ENCODE measurements at places on chromosomes 5 and 9.

- no peak for DNase-seq
Measured at GRCh38 chr5:158591301-158591863, 508.3 kb downstream of the EBF1 start.

DNA sequence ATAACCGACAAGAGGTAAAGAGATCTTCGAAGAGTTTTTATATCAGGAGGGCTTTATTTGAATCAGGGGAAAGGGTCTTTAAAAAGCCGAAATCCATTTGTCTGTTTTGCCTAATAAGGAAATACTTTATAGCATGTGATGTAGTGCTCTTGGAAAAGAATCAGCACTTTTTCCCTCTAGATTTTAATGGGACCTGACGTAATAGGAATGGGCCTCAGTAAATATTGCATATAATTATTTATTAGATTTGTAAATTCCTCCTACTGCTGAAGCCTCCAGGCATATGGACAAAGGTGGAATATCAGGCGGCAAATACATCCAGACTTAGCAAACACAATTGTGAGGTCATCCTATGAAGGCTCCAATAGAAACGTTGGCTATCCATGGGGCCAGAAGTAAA, 50.9 kb downstream of the ACTBL2 start:
- no peak for DNase-seq

GRCh38 chr5:108361771-108362170, 20.1 kb downstream of the FBXL17 start:
- DNase-seq: no peak

- DNase-seq: no peak
Measured at GRCh38 chr5:93585041-93585766, 2.2 kb downstream of the NR2F1 start.

DNA sequence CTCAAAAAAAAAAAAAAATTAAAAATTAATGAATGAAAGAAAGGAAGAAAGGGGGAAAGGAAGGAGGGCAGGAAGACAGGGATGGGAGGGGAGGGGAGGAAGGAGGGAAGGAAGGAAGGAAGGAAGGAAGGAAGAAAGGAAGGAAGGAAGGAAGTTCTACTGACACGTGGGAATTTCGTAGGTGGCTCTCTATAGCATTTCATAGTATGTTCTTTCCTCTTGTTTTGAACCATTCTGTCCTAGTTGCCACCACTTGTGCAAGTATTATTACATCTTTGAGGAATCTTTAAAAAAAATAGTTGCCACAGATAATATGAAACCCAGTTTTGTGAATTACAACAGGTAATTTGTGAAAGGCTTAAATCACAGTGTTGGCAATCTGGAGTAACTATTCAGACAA, 253.8 kb downstream of the BNC2 start:
- no peak for DNase-seq

DNA sequence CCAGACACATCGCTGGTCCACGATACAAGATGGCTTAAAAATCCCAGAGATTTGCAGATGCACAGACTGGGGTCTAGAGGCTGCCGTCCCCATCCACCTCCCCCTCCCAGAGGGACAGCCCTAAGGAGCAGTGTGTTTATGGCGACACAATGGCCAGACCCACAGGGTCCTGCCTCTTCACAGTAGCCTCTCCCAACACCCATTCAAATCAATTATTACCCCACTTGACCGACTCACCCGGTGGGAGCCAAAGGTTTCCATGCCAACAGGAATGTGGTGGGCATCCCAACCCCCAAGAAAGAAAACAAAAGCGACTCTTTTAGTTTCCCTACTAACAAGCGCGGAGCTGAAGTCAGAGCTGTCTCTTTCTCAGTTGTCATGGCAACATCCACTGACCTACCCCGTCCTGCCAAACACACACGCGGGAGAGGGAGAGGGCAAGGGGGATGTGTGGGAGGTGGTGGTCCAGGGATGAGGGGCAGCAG, 209.0 kb downstream of the TTLL11 start:
- no peak for DNase-seq

DNA sequence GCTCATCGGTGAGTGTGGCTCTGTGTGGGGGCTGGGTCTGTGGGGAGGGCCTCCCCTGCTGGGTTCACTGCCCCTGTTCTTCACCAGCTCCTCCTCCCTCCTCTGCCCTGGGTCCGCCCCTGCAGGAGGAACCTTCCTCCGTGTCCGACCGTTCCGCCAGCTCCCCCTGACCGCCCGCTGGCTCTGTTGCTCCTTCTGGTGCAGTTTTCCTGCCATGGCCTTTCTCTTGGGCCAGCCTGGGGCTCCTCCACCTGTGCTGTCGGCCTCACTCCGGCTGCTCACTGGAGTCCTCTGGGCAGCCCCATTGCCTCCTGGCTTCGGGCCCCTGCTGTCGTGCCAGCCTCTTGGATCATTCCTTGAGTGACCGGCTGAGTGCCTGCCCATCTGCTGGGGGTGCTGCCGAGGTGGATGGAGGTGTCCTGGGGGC, 12.3 kb downstream of the RNU6ATAC start:
- DNase-seq: no peak

DNA sequence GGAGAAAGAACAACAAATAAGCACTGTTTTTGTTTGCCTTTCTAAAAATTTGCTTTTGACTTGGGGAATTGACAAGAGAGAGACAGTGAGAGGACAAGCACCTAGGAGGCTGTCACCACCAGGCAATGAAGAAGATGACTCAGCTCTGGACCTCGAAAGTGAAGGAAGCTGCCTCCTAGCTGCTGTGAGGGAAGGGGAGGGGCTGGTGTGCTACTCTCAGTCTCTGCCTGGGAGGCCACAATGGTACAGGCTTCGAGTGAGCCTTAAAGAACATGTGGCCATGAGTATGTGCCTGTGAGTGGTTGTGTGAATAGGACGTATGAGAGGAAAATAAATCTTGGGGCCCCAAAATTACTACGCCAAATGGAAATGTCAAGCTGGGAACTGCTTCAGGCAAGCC, 7.1 kb upstream of the PLK2 start:
- DNase-seq: no peak

GRCh38 chr5:99019254-99019653, 90.4 kb upstream of the CHD1 start:
- DNase-seq: no peak

GRCh38 chr5:174378121-174378874, 332.8 kb downstream of the NSG2 start:
- DNase-seq: no peak

DNA sequence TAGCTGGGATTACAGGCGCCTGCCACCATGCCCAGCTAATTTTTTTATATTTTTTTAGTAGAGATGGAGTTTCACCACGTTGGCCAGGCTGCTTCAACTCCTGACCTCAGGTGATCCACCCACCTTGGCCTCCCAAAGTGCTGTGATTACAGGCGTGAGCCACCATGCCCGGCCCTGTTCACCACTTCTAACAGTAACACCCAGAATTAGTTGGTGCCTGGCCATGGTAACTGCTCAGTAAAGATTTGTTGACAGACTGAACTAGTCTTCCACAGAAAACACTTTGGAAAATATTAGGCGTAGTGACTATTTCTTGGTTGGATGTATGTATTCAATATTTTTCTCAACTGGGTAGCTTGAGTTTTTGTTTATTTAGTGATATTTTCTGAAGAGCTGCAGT, 24.0 kb downstream of the TUT7 start:
- DNase-seq: no peak

DNA sequence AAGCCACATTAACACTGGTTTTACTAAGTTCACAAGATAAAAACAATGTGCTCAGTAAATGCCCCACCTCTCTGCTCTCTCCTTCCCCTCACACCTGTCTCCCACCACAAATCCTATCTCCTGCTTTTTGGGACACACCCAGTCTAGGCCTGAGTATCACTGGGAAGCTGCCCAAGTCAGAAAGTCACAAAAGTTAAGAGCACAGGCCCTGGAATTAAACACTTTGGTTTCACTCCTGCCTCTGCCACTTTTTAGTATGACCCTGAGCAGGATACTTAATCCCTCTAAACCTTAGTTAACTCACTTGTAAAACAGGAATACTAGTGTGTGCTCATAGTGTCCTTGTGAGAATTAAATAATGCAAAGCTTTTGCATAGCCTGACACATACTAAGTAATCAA, 11.3 kb downstream of the C5 start:
- no peak for DNase-seq

DNA sequence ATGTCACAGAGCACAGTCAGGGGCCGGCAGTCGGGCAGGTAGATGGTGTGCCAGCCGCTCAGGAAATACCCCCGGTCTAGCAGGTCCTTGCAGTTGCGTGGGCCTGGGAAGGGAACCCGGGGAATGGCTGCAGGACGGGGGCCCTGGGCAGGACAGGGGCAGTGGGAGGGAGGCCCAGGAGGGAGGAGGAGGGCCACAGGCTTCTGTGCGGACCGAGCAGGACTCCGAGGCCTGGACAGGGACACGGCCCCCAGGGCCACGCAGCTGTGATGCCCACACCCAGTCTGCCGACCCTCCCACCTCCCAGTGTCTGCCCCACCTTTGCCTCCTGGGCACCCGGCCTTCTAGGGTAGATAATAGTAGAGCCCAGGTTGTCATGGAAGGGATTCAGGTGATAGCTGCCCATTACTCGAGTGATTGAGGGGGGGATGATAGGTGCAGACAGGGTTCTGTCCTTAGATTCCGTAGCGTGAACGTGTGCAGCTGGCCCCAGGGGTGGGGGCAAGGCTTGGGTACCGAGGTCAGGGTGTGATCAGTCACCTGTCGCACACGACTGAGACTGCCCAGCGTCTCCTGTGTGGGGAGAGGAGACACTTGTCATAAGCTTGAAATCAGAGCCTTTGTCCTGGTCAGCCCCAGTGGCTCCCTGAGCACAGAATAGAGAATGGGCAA, 4.5 kb downstream of the FCN1 start:
- no peak for DNase-seq

DNA sequence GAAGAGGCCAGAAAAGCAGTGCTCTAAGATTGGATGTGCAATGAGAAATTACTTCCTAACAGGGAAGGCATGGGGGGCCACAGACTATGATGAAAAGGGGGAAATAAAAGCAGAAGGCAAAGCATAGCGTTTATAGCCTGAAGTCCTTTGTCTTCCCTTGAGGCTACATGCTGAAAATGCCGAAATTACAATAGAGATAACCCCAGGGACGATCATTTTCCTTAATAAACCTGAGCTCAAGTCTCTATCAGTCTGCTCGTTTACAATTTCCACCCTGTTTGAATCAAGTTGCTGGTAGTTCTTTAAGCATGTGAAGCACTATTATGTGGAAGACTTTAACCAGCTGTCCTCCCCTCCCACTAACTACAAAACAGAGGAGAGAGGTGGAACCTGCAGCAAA, 60.4 kb downstream of the FREM1 start:
- DNase-seq: no peak

DNA sequence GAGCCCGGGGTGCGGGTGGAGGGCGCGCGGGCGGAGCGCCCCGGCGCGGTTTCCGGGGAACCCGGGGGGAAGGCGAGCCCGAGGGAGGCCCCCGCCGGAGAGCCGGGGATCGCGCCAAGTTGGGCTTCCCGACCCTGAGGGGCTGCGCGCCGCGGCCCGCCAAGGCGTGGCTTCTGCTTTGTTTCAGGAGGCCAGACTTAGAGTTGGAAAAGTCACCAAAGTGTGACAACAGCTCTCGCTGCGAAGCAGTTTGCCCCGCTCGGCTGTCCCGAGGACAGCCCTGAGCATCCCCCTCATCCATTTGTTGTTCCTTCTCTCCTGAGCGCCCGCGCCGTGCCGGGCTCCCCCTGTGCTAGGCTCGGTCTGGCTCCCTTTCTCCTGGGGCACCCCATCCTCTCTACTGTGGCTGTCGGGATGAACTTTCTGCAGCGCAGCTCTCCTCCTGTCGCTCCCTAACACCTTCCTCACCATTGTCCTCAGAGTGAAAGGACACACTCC, 410 bp downstream of the GLIPR2 start:
- no peak for DNase-seq

GRCh38 chr9:78397045-78397444, 100.1 kb downstream of the PSAT1 start:
- no peak for DNase-seq

DNA sequence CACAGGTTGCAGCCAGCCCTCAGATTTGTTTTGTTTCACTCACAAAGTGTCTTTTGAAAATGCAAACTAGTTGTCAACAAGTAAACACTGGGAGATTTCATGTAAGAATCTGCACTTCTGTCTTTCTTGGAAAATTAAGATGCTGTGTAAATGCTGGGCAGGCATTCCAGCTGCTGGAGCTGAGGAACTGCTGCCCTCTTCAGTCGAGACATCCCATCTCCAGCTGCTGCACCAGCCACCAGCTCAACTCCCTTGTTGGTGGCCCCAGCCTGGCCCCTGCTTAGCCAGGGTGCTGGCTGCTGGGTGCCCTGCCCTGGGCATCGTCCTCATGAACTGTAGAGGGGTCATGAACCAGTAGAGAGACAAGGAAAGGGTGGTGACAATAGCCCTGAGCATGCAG, 33.1 kb upstream of the AFAP1L1 start:
- no peak for DNase-seq

- no peak for DNase-seq
Measured at GRCh38 chr9:14633148-14633547, 60.1 kb downstream of the ZDHHC21 start.

GRCh38 chr5:180173875-180174586, 35.0 kb downstream of the RASGEF1C start:
- DNase-seq: no peak

- no peak for DNase-seq
Measured at GRCh38 chr9:123745451-123745850, 184.5 kb downstream of the DENND1A start.

- DNase-seq: no peak
Measured at GRCh38 chr5:138975098-138975847, 100.1 kb upstream of the LRRTM2 start.

- DNase-seq: no peak
Measured at GRCh38 chr5:151890299-151890698, 34.4 kb downstream of the GLRA1 start.

GRCh38 chr9:93297659-93298497, 113.9 kb downstream of the WNK2 start:
- DNase-seq: no peak

- DNase-seq: no peak
Measured at GRCh38 chr9:20463823-20464222, 158.5 kb downstream of the MLLT3 start.

GRCh38 chr5:95045181-95045965, 239.5 kb downstream of the MCTP1 start:
- DNase-seq: no peak

DNA sequence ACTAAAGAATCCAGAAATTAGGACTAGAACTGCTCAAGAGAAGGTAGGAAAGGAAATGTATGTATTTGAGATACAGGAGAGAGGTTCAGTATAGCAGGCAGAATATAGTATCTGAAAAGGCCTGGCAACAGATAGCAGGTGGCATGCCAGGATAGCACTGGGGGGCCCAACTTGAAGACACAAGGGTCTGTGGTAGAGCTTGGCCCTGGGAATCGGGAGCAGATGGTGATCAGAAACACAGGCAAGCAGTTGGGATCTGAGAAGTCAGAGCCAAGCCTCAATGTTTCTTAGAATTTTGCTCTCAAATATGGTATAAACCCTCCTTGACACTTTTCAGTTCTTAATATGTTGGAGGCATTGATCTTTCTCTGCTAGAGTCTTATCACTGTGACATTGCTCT, 499.8 kb upstream of the CD180 start:
- no peak for DNase-seq

DNA sequence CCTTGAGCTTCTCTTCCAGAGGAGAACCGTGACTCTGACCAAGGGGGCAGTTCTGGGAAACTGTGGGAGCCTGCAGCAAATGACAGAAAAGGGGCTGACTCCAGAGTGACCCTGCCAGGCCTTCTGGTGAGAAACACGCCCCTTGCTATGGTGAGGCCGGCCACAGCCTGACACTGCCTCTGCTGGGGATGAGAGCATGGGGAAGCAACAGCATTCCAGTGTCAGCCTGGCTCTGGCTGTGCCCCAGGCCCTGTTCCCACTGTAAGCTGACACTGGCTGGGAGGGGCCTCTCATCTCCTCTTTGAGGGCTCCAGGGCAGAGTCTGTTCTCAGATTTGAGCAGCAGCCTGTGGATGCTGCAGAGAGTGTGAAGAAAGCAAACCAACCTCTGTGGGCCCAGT, 180.0 kb upstream of the IL12B start:
- DNase-seq: no peak

Data from activated naive CD8-positive, alpha-beta T cell treated with anti-CD3 and anti-CD28 coated beads, Interleukin-2, amount 50 U/mL, for 16 hours (primary cell).